ENCODE measurements at places on chromosomes 12 and 14.

- DNase-seq: no peak
Observed at GRCh38 chr12:6443361-6443983, 1.3 kb upstream of the CD27 start.

- DNase-seq: peak; percentile 96
Observed at GRCh38 chr12:11823043-11823442, 173.6 kb downstream of the ETV6 start.

DNA sequence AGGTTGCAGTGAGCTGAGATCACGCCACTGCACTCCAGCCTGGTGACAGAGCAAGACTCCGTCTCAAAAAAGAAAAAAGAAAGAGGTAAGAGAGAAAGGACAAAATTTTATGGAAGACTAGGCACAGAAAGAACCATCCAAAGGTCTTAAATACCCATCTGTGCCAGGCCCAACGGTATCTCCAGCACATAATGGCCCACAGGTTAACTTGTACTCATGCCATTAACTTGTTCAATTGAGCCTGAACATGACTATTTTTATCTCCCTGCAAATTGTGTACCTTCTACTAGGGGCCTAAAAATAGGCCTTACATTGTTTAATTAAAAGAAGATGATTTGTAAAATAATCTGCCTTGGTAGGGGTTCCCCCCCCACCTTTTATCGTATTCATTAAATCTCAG is 80.2 kb downstream of the RIC8B start:
- DNase-seq: no peak

- DNase-seq: peak; percentile 90
Observed at GRCh38 chr12:124411281-124411878, 116.5 kb downstream of the RFLNA start.

GRCh38 chr12:96015672-96016071 is 19.5 kb upstream of the HAL start:
- DNase-seq: peak; percentile 25

DNA sequence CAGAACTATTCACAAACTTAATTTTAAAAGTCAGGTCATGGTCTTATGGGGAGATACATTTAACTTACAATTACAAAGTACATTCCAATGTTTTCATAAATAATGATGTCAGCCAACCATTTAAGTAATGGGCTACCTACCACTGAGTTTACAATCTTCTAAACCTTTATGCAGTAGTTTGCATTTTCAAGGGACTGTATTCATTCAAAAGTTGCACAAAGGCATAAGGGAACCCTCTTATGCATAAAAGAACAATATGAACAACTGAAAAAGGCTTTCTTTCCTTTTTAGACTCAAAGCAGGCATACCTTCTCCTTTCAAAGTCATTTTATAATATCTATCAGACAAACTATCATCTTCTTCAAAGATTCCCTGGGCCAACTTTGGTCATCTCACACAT is 230.2 kb downstream of the SLC2A13 start:
- DNase-seq: no peak

DNA sequence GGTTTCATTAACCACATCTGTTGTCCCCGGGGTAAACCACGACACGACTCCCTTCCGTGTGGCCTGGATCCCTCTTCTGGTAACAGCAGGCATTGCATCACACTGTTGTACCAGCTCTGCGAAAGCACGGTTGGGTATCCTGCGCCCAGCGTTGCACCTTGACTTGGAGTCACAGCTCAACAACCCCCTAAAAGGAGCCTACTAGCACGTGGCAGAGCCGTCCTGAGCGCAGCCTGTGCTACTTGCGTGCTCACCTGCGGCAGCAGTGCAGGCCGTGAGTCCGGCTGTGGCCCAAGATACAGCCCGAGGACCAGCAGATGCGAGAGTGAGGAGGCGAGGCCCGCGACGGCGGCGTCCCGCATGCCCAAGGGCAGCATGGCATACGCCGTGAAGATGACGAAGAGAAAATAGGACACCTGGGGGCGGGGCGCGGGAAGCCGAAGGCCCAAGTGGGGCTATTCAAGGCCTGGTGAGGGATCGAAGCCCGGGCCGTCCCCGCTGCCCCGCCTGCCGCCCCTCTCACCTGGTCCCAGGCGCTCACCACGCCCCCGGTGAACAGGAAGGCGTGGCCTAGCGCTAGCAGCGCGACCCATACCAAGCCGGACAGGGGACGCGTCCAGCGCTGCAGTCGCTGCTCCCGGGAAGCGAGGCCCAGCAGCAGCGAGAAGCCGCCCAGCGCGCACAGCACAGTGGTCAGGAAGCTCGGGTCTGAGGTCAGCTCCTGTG is 2.4 kb downstream of the ADCY4 start:
- peak; percentile 74 for DNase-seq

Data from fibroblast of skin of scalp (primary cell).